Spinal cord (tissue), 10 donors: ENCODE measurements at places on chromosomes 7 and 10. TPM values are rescaled to one million over a fixed set of nuclear protein-coding genes. Genes with fewer than 3 reads are reported as not detected.

DNA sequence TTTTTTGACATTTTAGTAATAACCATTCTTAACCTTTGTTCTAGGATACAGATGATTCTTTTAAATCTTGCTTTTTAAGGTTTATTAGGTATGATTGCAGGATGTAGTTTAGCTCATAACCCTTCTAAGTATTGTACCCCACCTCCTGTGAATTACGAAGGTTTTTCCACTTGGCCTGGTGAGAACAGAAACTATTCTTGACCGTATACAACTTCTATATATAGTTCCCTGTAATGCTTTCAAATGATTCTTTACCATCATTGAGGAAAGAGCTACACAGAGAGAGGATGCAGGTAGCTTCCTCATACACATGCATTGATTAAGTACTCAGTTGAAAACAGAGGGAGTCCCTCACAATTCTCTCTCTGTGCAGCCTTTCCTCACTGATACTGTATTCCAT lies 86.3 kb downstream of the PALS2 start:
- no peak for DNase-seq

The PIP4K2A gene
- 38.9 TPM for total RNA-seq

- DNase-seq = no peak
Observed at GRCh38 chr10:62027841-62028501, 126.5 kb downstream of the ARID5B start.

- peak; percentile 51 for DNase-seq
Observed at GRCh38 chr7:10412422-10413019, 561.2 kb upstream of the PHF14 start.

- no peak for DNase-seq
Observed at GRCh38 chr10:64044098-64044497, 522.9 kb downstream of the REEP3 start.

DNA sequence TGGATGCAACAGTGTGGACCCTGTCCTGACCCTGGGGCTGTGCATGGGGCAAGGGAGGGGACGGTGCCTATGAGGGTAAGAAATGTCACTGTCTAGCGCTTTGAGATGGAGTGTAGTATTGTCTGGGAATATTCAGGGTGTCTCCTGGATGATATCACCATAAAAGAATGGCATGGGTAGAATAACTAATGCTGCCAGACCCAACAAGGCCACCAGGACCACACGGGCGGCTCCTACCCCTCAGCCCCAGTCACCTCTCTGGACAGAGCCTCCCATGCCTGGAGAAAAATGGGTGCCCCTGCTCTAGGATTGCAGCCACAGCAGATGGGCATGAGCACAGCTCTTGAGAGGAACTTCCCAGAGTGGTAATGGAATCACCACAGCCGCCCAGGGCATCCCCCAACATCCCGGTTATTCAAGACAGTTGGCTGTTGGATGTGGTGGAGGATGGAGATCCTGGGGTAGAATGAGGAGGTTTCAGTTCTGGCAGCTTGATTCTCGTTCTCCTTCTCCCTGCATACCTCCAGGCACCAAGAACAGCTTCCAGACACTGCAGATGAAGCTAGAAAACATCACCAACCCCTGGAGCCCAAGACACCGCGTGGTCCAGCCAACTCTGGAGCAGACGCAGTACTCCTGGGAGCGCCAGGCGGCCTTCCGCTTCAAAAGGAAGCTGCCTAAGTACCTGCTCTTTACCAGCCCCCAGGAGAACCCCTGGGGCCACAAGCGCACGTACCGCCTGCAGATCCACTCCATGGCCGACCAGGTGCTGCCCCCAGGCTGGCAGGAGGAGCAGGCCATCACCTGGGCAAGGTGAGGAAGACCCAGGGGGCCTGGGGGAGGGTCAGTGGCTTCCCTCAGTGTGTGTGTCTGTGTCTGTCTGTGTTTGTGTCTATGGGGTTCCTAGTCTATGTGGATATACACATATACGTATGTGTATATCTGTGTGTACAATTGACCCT lies 6.2 kb downstream of the AOC1 start:
- no peak for DNase-seq

The OR2A12 gene
- not detected for total RNA-seq
